Hindlimb muscle (tissue), 1 donor: ENCODE measurements at places on chromosomes 2 and 18.

GRCh38 chr2:187544371-187545080 lies 9.7 kb downstream of the TFPI start:
- no peak for DNase-seq

DNA sequence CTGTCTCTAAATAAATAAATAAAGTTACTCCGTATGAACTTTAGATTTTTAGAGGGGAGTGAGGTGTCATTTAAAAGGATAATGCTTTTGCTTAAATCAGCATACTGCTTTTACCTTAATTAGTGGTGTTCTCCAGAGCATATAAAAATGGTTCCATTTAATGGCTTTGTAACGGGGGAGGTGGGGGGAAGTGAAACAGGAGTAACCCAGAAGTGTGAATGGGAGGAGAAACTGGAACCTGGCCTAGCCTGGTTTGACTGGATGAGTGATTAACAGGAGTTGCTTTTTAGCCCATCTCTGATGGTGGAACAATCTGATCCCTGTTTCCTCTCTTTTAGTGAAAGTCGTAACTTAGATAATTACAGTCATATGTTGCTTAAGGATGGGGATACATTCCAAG lies 1.6 kb downstream of the CNDP2 start:
- DNase-seq = no peak

GRCh38 chr2:135557530-135557929 lies 26.2 kb downstream of the R3HDM1 start:
- DNase-seq = no peak

DNA sequence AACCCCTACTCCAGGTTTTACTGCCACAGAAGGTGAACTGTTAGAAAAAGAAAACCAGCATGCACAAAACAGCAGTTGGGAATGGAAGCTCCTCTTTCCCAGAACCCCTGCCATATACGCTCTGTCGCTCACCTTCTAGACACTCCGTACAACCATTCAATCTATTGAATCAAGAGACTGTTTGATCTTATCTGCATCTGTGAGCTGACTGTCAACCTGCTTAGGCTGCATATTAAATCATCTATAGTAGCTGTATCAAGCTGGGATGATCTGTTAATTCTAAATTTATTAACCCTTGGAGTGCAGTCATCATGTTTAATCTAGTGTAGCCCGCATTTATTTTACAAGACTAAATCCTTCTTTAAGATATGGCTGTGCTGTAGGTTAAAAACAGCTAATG lies 13.6 kb upstream of the BCL11A start:
- no peak for DNase-seq

- no peak for DNase-seq
Observed at GRCh38 chr18:74288730-74289129, 3.0 kb downstream of the CYB5A start.

DNA sequence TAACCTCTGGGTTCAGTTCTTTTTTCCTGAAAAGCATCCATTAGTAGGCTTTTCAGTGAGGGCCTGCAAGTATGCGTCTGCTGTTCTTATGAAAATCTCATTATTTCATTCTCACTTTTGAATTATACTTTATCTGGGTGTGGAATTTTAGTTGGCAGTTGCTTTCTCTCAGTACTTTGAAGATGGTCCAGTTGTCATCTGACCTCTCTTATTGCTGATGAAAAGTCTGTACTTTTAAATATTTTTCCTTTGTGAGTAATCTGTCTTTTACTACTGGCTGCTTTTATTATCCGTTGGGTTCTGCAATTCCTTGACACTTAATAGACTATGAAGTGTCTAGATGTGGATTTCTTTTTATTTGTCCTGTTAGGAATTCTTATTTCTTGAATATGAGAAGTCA lies 307.8 kb downstream of the CYP26B1 start:
- DNase-seq = no peak

DNA sequence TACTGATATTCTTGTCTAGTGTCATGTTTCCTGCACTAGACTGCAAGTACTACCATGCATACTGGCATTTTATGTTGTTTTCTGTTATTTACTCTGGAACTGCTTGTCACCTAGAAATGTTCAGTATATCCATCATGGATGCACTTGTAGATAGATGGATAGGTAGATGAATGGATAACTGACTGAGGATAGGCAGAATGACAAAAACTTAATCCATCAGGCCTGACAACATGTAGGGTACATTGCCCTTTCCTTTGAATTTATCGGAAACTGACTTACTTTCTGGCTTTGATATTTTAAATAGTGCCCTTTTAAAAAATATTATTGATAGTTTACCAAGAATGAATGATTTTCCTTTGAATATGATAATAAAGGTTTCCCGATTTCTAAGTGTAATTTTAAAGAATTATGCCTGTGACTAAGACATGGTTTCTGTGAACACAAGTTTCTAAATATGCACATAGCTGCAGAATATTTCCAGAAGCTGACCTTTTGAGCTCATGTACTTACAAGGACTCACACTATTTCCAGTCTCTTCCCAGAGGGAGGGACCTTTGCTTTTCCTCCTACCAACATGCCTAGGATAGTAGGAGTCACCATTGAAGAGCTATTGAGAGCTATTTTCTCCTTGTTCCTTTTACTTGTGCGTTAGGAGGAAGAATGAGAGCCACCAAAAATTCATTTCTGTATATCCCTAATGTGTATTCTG lies 81.3 kb downstream of the ANKRD12 start:
- no peak for DNase-seq

- DNase-seq = no peak
Observed at GRCh38 chr2:170411660-170412059, 233.7 kb downstream of the MYO3B start.

DNA sequence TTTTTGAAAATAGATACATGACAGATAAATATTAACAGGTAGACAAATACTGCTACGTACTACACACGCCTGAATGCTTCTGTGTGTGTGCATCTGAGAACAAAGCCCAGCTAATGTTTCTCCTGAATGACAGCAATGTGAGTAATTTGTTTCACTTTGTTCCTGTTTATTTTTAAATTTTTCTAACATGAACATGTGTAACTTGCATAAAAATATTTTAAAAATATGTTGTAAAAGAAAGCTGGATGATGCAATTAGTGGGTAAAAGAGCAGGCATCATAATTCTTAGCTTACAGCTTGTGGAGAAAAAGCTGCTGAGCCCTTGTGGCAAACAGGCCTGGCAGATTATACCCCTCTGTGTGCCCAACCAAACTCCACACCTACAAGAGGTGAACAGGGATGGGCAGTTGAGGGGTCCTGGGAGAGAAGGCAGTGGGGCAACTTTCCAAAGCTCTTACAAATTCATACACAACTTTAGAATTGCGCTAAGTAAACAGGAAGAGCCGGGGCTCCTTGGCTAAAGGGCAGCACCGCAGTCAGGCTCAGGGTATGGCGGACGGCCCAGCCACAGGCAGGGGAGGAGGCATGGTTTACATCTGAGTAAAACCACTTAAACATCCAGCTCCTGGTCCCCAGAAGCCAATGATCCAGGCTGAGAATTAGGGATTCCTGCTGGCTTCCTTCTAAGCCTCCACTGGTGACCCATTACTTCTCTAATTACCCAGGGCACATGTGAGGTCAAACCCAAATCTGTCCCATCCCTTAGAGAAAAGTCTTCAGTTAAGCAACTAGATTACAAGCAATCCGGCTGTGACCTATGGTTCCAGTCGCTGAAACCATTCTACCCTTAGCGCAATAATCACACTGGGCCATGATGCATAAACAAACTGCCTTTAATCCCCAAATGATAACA lies 14.0 kb downstream of the PXDN start:
- no peak for DNase-seq

DNA sequence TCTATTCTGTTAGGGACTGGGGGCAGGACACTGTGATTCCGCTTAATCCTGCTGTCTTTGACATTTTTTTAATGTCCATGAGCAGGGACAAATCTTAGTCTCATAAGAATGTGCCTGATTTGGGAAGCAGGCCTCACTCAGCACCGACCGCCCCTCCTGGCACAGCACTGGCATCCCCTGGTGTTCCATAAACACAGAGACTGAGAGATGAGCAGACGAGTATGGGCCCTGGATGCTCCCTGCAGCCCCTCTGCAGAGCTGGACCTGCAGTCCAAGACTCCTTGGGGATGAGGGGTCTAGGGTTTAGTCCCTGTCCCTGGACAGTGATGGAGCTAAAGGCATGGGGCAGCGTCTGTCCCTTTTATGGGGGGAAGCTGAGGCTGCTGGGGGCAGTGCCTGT lies 81.6 kb downstream of the NDUFA10 start:
- no peak for DNase-seq

DNA sequence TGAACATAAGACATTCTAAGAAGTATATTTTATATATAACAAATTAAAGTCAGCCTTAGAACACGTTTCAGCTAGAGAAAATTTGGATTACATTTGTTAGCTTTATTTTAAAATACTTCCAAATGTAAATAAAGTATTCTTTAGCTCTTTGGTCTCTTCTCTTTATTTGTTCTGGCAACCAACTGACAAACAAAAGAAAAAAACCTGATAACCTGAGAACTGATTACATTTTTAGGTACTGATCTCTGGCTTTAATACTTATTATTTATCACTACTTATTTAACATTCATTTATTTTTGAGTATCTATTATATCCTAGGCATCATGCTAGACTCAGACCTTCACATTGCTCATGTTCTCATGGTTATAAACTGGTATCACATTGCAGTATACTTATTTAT lies 18.5 kb downstream of the CCDC138 start:
- no peak for DNase-seq

GRCh38 chr18:31776093-31776492 lies 15.4 kb upstream of the SLC25A52 start:
- DNase-seq = no peak

DNA sequence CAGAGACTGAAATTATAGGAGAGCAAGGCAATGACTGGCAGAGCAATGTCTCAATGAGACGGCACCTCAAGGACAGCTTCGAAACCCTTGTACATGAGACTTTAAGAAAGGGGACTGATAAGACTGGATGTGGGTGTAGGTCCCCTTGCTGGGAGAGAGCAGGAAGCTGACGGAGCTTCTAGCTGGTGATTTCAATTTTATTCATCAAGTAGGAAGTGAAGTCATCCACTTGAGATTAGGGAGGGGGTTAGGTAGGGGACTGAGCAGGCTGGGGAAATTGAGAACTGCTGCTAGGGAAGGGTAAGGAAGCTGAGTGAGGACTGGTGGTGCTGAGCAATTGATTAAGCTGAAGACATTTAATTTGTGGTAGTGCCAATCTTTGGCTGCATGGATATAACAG lies 99.5 kb upstream of the ITGB6 start:
- no peak for DNase-seq

GRCh38 chr18:26813043-26813442 lies 52.5 kb downstream of the AQP4 start:
- DNase-seq = peak; percentile 58

- DNase-seq = peak; percentile 10
Observed at GRCh38 chr2:134917360-134917865, 1.2 kb upstream of the CCNT2 start.
